IMR-90 (cell line): ENCODE measurements at places on chromosomes 11 and 22. TPM values are rescaled to one million over a fixed set of nuclear protein-coding genes. Genes with fewer than 3 reads are reported as not detected.

DNA sequence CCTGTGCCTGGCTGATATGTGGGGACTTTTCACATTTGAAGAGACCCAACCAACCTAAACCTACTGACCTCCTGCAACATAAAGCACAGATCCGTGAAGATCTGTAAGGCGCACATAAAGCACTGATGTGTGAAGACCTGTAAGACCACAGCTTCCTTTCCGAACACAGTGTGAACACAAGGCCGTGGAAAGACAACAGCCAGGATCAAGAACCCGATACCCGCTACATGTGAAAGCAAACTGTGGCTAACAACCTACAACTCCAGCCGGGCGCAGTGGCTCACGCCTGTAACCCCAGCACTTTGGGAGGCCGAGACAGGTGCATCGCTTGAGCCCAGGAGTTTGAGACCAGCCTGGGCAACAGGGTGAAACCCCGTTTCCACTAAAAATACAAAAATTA is 17.6 kb upstream of the PPFIA1 start:
- no peak for DNase-seq

SHANK3 gene
- total RNA-seq, result 0.18 and 0.28 TPM in 2 replicates

ANO1 gene
- 4.1 and 4.4 TPM in 2 replicates for total RNA-seq

RAB38 gene
- 6.4 and 6.5 TPM in 2 replicates for total RNA-seq

DNA sequence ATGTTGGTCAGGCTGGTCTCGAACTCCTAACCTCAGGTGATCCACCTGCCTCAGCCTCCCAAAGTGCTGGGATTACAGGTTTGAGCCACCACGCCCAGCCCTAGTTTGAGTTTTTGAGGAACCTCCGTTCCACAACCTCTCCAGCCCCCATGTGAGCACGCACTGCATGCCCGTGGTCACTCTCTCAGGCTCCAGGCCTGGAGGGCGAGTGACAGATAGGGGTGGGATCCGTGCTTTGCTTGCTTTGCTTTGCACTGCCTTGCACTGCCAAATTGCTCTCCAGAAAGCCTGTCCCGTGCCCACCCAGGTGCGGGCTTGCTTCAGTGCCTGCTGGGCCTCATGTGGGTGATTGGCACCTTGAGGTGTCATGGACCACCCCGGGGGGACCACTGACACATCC is 29.9 kb downstream of the FGF4 start:
- DNase-seq, result no peak

- peak; percentile 28 for DNase-seq
Observed at GRCh38 chr11:65417702-65418430, 4.7 kb upstream of the NEAT1 start.

TMEM191C gene
- total RNA-seq, result 0.28 and 0.36 TPM in 2 replicates

SIAE gene
- total RNA-seq, result 3.3 and 4.7 TPM in 2 replicates

- DNase-seq, result peak; percentile 60
Observed at GRCh38 chr11:12258451-12258850, 118.9 kb upstream of the PARVA start.

DNA sequence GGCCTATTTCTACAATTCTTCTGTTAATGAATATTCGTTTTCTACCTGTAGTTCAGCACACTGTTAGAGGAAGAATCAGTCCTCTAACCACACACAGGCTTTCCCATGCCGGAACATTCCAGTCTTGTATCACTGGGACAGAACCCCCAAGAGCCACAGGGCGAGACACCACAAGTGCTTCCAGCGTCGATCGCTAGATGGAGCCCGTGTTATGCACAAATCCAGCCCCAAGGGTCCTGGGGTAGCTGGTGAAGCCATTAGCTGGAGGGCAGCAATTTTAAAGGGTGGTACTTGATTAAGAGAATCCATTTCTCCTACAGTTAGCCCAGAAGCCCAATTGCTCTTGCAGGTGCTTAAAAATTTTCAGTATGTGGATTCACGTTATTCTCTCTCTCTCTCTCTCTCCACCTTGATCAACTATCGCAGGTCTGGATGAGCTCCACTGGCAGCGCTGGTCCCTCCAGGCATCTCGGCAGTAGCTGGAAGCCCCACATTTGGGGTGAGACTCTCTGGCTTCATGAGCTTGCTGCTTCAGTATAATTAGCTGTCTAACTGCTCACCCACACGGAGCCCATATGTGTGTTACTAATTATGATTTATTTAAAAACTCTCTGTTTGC is 148.2 kb upstream of the SNX19 start:
- DNase-seq, result peak; percentile 70

- peak; percentile 76 for DNase-seq
Observed at GRCh38 chr11:126334659-126335462, 20.6 kb upstream of the ST3GAL4 start.

GRCh38 chr22:23820748-23821211 is 18.0 kb downstream of the DERL3 start:
- no peak for DNase-seq

GRCh38 chr11:46119352-46120216 is 1.7 kb downstream of the PHF21A start:
- peak; percentile 74 for DNase-seq

GRCh38 chr11:111448831-111449557 is 63.2 kb downstream of the BTG4 start:
- DNase-seq, result no peak

DNA sequence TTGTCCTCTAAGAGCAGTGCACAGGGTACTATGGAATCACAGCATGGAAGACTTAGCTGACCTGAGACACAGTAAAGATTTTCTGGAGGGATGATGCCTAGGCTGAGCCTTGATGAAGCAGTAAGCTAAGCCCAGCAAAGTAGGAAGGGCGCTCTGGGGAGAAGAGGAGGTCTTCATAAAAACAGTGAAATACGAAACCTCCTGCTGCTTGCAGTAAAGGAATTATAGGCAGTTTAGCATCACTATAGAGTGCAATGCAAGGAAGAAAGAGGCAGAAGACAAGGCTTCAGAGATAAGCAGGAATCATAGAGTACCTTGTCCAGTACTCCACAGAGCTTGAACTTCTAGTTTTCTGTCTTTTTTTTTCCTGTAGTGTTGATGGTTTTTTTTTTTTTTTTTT is 555.7 kb upstream of the CADM1 start:
- no peak for DNase-seq

DNA sequence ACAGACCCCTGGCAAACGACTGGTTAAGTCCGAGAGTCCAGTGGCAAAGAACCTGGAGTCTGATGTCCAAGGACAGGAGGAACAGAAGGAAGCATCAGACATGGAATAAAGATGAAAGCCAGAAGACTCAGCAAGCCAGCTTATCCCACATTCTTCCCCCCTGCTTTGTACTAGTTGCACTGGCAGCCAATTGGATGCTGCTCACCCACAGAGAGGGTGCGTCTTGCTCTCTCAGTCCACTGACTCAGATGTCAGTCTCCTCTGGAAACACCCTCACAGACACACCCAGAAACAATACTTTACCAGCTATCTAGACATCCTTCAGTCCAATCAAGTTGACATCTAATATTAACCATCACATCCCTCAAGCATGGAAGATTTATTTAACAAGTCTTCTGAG is 1265.8 kb upstream of the CNTN5 start:
- no peak for DNase-seq

- DNase-seq, result peak; percentile 87
Observed at GRCh38 chr11:130400781-130401483, 27.5 kb downstream of the ADAMTS8 start.

CHRNA10 gene
- under 0.01 and 0.36 TPM in 2 replicates for total RNA-seq

DNA sequence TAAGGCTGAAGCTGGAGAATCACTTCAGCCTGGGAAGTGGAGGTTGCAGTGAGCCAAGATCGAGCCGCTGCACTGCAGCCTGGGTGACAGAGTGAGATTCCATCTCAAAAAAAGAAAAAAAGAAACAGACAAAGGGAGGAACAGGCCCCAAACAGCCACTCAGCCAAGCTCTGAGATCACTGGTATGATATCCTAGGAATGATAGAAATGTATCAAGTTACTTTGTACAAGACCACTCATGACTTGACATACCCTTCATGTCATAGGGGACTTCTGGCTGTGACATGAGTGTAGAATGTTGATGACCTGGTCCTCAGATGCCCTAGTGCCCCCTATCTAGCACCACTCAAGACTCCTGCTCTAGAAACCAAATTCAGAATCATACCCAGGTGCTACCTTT is 216.5 kb downstream of the NAV2 start:
- no peak for DNase-seq

- no peak for DNase-seq
Observed at GRCh38 chr22:48753381-48753730, 1074.3 kb downstream of the BRD1 start.

MISFA gene
- total RNA-seq, result 1.1 TPM in 1 of 2 replicates, not detected in the other

DNA sequence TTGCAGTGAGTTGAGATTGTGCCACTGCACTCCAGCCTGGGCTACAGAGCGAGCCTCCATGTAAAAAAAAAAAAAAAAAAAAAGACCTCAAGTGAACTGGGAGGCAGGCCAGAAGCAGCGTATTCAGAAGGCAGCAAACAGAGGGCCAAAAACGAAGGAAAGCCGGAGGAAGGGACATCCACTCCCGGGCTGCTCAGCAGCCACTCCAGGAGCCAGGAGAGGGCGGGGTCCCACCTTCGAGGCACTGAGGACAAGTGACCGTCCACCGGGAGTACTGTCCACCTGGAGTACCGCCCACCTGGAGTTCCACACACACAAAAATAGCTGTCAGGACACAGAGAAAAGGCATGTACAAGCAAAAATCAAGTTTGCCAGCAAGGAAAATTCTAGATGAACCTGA is 5.5 kb downstream of the TOLLIP start:
- DNase-seq, result no peak

GRCh38 chr22:34080433-34080832 is 160.2 kb upstream of the LARGE1 start:
- no peak for DNase-seq

GRCh38 chr22:46031066-46031465 is 54.1 kb upstream of the WNT7B start:
- no peak for DNase-seq

DNA sequence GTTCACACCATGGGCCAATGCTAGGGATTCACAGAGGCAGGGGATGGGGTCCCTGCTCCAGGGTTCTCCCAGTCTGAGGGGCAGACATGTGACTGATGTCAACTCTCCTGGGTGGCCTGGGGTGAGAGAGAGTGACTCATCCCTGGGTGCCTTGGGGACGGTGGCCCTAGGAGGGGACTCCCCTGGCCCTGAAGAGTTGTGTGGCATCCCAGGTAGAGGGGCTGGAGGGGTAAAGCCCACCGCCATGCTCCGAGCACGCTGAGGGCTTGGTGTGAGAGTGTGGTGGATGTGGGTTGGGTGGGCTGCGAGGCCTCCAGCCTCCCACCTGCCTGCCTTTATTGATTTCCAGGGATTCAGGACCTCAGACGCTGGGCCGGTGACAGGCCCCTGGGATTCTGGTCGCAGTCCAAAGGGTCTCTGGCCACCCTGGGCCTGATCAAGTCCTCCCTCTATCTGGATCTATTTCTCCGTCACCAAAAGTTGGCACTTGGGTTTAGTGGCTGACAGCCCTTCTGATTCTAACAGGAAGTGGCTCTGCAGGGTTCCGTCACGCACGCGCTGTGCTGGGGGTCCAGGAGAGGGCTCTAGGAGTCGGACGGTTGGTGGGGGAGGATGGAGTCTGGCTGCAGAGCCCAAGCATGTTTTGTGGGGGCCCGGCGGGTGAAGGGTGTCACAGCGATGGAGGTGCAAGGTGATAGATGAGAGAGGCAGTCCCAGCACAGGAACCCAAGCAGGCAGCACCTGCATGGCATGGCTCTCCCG is 27.3 kb upstream of the WNT7B start:
- no peak for DNase-seq

DNA sequence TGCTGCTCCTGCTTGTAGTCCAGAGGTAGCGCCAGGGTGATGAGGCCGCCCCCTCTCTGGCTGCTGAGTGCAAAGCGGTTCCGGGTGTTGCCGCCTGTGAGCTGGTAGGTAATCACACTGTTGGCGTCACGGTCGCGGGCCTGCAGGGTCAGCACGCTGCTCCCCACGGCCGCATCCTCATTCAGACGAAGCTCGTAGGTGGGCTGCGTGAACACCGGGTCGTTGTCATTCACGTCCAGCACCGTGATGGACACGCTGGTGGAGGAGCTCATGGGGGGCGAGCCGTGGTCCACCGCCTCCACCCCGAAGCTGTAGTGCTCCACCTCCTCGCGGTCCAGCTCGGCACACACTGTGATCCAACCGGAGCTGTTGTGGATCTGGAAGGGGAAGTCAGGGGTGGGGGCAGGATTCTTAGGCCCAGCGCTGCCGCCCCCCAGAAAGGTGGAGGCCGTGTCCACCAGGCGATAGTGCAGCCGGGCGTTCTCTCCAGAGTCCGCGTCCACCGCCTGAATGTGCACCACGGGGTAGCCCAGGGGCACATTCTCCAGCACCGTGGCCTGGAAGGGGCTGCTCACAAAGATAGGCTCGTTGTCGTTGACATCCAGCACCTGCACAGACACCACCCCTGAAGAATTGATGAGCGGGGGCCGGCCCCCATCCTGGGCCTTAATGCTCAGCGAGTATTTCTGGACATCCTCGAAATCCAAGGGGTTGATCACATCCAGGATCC is 2.4 kb downstream of the CELSR1 start:
- no peak for DNase-seq

OR10A5 gene
- total RNA-seq, result not detected in 2 replicates

OR2AG2 gene
- total RNA-seq, result 0.28 and 0.54 TPM in 2 replicates
